Neural progenitor cell (in vitro differentiated cells): ENCODE measurements at places on chromosomes 7 and 10. TPM values are rescaled to one million over a fixed set of nuclear protein-coding genes. Genes with fewer than 3 reads are reported as not detected.

GRCh38 chr7:117148971-117149370, 173.9 kb downstream of the WNT2 start:
- no peak for DNase-seq

The BTBD16 gene
- not detected in 2 replicates for total RNA-seq

DNA sequence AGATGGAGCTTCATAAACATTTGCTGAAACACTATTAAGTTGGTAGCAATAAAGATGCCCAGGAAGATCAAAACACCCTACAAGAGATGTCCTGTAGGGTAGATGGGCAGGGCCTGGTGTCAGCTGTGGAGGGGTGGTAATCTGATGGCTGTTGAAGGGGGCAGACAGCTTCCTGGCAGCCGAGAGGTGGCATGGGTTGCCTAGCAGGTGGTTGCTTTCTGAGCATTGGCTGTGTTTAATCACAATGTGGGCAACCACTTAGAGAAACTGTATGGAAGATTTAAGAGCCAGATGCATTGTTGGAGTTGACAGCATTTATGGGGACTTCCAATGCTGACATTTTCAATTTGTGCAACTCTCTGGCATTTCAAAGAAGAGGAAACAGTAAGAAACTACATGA, 79.9 kb upstream of the SLC26A5 start:
- no peak for DNase-seq

GRCh38 chr7:158055726-158056510, 531.7 kb downstream of the PTPRN2 start:
- no peak for DNase-seq

DNA sequence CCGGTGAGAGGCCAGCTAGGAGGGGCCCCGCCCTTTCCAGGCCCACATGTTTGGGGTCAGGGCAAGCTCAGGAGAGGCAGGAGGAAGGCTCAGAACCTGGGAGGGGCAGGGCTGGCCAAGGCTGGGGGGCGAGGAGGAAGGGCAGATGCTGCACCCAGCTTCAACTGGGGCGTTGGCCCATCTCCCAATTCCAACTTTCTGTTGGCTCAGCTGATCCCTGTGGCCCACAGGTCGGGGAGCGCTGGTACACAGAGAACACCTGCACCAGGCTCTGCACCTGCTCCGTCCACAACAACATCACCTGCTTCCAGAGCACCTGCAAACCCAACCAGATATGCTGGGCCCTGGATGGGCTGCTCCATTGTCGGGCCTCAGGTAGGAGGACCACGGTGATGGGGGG, 40.1 kb downstream of the ZAN start:
- DNase-seq, result no peak
